Brain microvascular endothelial cell (primary cell): ENCODE measurements at places on chromosomes 13 and 19.

GRCh38 chr13:38905861-38906260, 84.8 kb downstream of the STOML3 start:
- no peak for DNase-seq

- DNase-seq, result peak; percentile 39
Observed at GRCh38 chr13:31431722-31432137, 232.0 kb downstream of the B3GLCT start.

DNA sequence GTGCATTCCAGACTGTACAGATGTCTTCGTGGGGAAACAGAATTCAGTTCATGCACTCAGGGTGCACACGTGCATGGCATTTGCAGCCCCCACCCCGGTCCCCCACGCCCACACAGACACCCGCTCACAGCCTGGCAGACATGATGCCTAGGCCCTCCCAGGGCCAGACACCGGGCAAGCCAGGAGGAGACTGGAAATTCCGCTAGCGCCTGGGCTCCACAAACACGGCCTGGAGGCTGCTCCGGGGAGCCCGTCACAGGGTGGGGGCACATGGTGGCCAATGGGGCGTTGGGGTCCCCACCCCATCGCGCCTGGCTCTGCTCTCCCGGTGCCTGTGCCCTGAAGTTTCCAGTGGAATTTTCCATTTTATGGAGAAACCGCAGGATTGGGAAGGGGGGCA, 3.6 kb downstream of the CILP2 start:
- no peak for DNase-seq

DNA sequence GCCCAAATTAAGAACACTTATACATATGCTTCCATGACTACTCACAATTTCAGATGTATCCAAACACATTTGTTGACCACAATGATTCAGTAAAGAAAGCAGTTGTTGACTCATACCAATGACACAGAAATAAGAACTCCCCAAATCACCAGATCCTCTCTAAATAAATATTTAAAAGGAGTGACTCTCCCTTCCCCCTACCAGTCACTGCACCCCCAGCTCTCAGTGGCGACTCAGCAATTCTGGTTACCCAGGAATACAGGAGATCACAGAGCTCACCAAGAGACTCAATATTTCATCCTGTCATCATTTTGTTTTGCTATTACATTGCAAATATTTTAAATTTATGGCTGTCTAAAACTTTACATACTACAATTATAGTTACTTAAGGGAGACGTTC, 131.5 kb downstream of the RGCC start:
- peak; percentile 75 for DNase-seq

DNA sequence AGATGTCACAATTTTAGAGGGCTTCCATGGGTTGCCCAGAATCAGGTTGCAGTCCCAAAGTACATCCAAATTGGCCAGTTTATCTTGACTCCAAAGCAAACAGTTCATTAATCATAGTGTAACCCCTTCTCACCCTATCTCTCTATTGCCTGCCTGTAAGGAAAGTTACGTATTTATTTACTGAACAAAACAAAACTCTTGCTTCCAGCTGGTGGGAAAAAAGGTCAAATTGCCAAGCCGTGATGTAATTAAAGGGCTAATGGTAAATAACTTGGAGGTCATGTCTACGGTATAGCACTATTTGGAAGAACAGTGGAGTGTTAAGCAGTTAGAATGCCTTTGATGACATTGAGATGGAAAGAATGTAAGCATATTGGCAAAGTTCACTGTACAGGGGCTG, 214.0 kb downstream of the DLEU7 start:
- no peak for DNase-seq

- no peak for DNase-seq
Observed at GRCh38 chr13:113350065-113350937, 13.6 kb downstream of the GRTP1 start.

DNA sequence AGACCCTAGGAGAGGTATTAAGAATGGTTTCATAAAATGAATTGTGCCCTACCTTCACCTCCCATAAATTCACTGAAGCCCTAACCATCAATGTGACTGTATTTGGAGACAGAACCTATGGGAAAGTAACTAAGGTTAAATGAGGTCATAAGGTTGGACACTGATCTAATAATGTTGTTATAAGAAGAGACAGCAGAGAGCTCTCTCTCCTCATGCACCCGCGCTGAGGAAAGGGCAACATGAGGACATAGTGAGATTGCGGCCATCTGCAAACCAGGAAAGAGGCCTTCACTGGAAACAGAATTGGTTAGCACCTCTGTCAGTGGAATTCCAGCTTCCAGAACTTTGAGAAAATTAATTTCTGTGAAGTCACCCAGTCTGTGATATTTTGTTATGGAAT, 1396.1 kb upstream of the MIR17HG start:
- DNase-seq, result no peak

DNA sequence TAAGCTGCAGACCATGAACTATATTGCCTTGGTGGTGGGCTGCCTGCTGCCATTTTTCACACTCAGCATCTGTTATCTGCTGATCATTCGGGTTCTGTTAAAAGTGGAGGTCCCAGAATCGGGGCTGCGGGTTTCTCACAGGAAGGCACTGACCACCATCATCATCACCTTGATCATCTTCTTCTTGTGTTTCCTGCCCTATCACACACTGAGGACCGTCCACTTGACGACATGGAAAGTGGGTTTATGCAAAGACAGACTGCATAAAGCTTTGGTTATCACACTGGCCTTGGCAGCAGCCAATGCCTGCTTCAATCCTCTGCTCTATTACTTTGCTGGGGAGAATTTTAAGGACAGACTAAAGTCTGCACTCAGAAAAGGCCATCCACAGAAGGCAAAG, 53.7 kb downstream of the CYSLTR2 start:
- no peak for DNase-seq

DNA sequence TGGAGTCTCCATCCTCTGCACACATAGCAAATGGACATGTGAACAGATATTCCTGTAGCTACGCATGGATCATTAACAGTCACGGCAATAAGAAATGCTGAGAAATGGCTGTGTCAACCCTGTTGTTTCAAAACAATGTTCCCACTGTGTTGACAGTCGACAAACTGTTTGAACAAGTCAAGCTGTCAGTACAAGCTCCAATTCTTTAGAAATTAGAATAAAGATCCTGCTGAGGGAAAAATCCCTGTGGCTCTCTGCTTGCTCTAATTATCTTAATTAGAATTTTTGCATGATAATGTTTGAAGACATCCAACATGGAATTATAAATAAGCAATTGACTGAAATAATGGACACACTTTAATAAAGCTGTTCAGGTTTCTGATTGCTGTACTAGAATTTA, 37.9 kb upstream of the CPB2 start:
- no peak for DNase-seq

GRCh38 chr19:51246164-51246552, 4.7 kb upstream of the SIGLECL1 start:
- peak; percentile 35 for DNase-seq

DNA sequence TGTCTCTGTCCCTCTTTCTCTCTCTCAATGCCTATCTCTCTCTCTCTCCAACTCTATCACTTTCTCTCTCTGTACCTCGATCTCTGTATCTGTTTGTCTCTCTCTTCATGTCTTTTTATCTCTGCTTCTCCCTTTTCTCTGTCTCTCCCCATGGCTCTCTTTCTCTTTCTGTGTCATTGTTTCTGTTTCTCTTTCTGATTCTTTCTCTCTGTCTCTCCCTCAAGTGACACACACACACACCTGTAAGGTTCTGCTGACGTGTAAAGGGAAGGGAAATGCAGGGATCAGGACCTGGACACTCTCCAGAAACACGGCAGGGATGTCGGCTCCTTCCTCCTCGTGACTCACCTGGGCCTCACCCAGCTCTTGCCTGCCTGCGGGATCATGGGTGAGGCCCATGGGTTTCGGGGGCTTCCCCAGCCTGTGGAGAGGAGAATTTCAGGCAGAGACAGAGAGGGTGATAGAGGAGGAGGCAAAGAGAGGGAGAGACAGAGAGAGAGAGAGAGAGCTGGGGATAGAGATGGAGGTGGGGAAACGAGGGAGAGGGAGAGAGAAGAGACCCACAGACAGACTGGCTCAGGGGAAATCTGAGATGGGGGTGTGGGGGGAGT, 5.4 kb upstream of the PLAUR start:
- DNase-seq, result peak; percentile 31

GRCh38 chr13:63336549-63336948, 1920.9 kb upstream of the PCDH20 start:
- DNase-seq, result no peak

DNA sequence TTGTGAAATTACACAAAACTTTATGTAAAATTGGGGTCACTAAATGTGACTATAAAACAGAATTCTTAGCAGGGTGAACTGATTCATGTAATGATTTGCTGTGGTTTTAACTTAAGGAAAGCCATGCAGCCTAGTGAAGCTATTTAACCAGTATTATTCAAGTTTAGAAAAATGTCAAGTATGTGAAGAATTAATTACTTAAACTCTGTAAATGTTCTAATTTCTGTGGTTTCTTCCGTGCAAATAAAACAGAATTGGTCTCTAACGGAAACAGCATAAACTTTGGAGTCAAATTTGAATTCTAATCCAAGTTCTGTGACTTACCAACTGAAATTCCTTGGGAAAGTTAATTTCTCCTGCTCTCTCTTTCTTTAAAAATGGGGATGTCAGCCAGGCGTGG, 13.3 kb downstream of the CDC16 start:
- DNase-seq, result no peak

- DNase-seq, result peak; percentile 56
Observed at GRCh38 chr13:66992183-66992582, 238.0 kb downstream of the PCDH9 start.

GRCh38 chr19:31100981-31101380, 248.3 kb downstream of the TSHZ3 start:
- DNase-seq, result no peak

DNA sequence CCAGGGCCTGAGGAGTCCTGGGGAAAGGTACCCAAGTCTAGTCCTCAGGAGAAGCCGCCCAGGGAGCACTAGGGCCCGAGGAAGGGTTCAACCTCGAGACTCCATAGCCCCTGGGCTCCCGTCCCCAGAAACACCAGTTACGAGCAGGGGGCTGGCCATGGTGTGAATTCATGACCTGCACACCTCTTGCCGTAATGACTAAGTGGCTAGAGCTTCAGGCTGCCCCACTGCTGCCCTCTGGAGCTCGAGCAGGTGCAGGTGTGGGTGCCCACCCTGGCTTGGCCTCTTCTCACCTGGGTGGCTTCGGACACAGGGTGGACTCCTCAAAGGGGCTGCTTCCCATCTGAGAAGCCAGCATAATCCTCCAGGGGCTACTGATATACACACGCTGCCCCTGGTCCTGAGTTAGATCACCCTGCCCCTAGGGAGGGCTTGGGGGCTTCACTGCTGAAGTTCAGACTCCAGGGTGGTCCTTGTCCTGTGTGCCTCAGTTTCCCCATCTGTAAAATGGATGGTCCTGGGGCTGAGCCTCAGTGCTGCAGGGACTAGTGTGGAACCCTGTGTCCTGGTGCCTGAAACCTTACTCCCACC, 13.6 kb downstream of the SPC24 start:
- no peak for DNase-seq

DNA sequence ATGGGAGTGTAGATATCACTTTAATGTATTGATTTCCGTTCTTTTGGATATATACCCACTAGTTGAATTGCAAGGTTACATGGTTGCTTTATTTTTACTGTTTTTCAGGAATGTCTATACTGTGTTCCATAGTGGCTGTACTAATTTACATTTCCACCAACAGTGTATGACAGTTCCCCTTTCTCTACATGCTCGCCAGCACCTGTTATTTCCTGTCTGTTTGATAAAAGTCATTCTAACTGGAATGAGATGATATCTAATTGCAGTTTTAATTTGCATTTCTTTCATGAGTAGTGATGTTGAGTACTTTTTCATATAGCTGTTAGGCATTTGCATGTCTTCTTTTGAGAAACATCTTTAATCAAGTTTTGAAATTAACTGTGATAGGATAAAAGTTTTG, 818.6 kb downstream of the SLITRK6 start:
- no peak for DNase-seq

DNA sequence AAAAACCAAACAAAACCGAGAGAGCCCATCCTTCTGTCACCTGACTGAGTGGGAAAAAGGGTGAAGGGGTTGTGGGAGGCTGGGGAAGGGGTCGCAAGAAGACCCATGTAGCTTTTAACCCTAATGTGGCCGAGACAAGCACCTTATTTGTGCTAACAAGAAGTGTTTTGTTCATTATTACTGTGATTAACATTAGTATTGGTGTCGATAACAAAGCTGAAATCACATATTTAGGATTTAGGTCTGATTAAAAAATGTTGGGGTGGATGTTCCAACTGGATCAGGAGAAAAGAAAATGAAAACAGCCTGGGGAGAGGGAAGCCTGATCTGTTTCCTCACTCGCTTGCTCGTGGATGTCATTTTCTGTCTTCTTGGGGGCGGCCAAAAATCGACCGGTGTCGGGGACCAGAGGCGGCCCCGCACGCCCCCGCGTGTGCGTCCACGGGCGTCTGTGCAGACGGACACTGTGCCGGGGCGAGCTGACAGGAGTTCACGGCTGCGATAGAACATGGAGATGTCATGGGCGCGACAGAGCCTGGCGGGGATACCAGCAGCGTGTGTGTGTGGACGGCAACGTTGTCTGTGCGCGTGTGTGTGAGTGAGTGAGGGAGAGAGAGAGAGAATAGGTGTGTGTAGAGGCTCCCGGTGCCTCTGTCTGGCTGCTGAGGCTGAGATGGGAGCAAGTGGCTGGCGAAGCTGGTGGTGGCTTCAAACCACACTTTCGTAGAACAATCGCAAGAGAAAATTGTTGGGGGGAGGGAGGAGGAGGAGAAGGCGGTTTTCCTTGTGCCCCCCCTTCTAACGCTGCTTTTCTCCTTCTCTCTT, 29.1 kb downstream of the NFIX start:
- no peak for DNase-seq

DNA sequence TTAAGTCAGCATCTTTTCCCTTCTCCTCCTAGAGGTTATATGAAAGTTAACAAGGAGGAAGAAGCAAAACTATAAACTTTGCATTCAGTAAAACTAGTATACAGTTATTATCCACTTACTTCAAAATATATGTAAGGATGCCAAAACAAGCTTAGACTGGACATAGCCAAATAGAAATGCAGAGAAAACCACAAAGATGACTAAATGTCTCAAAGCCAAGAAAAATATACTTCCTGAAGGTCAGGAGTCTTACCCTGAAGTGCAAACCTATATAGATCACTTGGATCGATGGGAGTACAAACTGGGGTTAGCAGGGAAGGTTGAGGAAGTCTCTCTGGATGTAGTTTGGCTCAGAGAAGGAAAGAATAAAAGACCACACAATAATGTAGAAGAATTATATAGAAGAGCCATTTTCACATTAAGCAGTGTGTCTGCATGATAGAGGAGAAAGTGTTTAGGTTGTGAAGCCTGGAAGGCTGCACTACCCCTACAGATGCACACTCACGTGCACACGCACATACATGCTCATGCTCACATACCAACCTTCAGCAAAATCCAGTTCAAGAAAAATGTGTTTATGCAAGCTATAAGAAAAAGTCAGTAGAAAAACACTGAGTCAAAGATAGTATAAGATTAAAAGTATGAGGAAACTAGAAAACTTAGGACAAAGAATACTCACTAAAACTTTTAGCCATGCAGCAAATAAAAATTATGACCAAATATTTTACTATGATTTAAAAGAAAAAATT, 112.1 kb upstream of the RXFP2 start:
- no peak for DNase-seq

GRCh38 chr13:44337581-44337980, 36.0 kb upstream of the SERP2 start:
- no peak for DNase-seq
